ENCODE measurements at places on chromosomes 13 and 19.
A peak's percentile ranks its signal among the peaks of the same experiment; 100 is the strongest.

GRCh38 chr13:100129605-100130004 lies 40.7 kb downstream of the PCCA start:
- no peak for DNase-seq

DNA sequence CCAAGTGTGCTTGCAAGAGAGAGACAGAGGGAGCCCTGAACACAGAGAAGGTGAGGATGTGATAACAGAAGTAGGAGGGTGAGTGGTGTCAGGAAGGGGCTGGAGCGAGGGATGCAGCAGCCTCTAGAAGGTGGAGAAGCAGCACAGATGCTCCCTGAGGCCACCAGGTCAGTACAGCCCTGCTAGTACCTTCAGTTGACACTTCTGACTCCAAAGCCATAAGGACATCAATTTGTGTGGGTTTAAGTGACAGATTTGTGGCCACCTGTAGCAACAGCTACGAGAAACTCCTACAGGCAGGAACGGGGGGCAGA lies 6.9 kb downstream of the ERICH4 start:
- no peak for DNase-seq

DNA sequence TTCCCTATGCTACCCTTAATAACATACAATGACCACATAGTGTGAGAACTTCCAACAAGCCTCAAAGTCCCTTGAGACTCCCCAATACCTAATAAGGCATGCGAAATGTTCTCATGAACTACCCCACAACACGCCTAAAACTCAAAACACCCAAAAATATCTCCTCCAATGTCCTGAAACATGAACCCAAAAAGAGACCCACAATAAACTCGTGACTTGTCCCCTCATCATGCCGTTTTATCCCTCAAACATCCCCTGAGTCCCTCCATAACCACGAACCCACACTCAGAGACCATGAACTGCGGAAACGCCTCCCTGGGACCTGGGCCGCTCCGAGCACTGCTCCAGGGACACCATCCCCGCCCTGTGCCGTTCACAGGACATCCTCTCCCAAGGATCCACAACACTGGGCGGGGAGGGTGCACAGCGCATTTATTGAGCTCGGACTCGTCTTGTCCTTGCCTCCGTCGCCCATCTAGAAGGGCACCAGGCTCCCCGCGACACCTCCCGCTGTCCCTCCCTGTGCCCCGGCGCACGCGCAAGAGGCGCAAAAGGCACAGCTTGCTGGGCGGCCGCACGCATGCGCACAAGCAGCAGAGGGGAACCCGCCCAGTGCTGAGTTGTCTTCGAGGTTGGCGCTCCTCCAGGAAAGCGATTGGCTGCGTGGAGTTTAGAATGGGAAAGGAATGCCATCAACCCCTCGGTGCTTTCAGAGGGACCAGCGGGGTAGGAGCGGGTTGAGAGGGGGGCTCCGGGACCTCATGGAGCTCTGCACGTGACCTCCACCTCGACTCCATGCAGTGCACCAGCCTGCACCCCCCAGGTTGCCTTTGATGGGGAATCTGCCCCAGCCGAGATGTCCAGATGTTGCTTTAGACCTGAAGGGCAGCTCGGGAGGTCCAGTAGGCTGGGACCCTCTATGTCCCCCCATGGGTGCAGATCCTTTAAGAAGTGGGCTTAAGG lies 8.8 kb downstream of the FXYD3 start:
- DNase-seq, result peak; percentile 17

GRCh38 chr13:27820524-27821482 lies 28.5 kb downstream of the GSX1 start:
- no peak for DNase-seq

DNA sequence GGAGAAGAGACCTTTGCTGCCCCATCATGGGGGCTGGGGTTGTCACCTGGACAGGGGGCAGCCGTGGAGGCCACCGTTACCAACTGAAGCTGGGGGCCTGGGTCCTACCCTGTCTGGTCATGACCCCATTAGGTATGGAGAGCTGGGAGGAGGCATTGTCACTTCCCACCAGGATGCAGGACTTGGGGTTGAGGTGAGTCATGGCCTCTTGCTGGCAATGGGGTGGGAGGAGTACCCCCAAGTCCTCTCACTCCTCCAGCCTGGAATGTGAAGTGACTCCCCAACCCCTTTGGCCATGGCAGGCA lies 9.0 kb downstream of the EGLN2 start:
- DNase-seq, result no peak

- no peak for DNase-seq
These were observed 22.8 kb upstream of the ABCC4 start for GRCh38 chr13:95323930-95324662.

- DNase-seq, result no peak
These were observed 26.3 kb upstream of the KCTD12 start for GRCh38 chr13:76912476-76912875.

GRCh38 chr13:89748716-89749115 lies 1598.8 kb upstream of the MIR17HG start:
- no peak for DNase-seq

- no peak for DNase-seq
These were observed 590 bp upstream of the LGI4 start for GRCh38 chr19:35135389-35135909.

- DNase-seq, result no peak
These were observed 37.7 kb downstream of the LHFPL6 start for GRCh38 chr13:39565036-39565949.

GRCh38 chr19:11383706-11384048 lies 437 bp downstream of the EPOR start:
- no peak for DNase-seq

GRCh38 chr19:11151181-11151580 lies 4.4 kb downstream of the SPC24 start:
- DNase-seq, result no peak

DNA sequence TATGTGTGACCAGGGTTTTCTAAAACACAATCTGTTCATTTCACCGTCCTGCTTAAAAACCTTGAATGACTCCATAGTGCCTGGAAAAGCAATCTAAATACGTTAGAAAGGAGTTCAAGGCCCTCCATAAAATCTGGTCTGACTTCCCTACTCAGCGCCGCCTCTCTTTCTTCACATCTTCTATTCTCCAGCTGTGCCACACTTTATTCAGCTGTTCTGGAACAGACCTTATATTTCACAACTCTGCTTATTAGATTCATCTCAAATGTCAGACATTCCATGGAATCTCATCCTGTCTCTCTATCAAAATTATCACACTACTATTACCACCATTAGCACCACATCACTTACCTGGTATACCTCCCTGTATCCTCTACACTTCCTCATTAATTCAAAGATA lies 19.8 kb upstream of the SPART start:
- no peak for DNase-seq

DNA sequence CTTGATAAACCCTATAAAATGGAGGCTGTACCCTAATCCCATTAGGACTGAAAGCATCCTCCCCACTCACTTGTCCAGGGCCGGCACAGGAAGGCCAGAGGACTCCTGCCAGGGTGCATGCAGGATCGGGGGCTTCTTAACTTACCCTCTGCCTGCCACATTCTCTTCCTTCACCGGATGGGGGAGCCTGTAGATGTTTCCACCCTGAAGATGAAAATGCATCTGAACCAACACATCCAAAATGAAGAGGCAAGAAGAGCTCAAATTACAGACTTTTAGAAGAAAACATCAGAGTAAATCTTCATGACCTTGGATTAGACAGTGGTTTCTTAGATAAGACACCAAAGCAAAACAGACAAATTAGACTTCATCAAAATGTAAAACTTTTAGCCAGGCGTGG lies 25.9 kb upstream of the NAPA start:
- no peak for DNase-seq

- no peak for DNase-seq
These were observed 493.6 kb downstream of the FOXO1 start for GRCh38 chr13:40172878-40173277.

GRCh38 chr13:43647471-43647870 lies 139.3 kb downstream of the ENOX1 start:
- no peak for DNase-seq

DNA sequence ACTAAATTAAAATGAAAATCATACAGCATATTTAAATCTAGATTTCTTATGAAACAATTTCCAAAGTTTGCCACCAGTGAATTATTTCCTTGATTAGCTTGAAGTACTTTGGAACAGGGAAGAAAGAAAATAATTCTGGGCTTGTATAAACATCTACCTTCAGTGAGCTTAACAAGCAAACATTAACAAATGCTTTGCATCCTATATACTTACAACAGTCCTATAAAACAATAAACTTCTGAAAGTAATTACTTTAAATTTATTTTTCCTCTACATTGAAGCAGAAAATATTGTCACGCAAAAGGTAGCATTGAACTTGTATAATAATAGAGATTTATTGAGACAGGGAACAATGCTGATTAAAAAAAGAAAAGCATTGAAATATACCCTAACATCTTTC lies 164.8 kb downstream of the DACH1 start:
- DNase-seq, result no peak

DNA sequence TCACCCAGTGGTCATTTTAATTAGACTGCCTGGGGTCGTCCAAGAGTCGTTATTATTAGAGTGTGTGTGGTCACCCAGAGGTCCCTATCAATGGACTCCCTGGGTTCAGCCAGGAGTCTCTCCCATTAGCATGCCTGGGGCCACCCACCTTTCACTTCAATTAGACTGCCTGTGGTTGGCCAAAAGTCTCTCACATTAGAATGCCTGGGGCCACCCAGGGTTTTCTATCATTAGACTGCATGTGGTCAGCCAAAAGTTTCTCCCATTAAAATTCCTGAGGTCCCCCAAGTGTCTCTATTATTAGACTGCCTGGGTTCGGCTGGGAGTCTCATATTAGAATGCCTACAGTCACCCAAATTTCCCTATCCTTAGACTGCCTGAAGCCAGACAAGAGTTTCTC lies 1472.6 kb downstream of the UQCRFS1 start:
- no peak for DNase-seq

- no peak for DNase-seq
These were observed 4.3 kb downstream of the PHF11 start for GRCh38 chr13:49499889-49500660.

GRCh38 chr19:14395710-14396336 lies 14.6 kb downstream of the ADGRE5 start:
- no peak for DNase-seq

DNA sequence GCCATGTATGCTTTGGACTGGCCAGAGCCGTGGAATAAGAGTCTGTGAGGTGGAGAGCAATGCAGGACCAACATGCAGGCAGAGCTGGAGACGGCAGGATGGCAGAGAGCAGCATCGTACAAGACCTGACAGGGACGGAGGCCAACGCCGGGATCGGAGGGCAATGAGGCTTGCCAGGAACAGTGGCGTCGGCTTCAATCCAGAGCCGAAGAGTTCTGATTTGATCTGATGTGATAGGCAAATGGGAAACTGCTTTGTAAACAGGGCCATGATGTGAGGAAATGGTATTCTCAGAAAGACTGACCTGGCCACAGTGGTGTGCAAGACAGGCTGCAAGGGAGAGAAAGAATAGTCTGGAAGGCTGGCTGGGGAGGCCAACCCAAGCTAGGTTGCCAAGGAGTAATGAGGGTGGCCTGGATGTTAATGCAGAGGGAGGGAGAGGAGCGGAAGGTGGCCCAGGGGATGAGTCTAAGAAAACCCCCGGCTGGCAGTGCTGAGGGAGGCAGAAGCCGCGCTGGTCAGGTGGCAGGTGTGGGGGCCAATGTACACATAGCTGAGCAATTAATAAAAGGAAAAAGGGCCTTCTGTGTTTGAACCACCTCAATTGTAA lies 26.7 kb downstream of the RCBTB2 start:
- no peak for DNase-seq

- DNase-seq, result no peak
These were observed 34.3 kb downstream of the ZNF473 start for GRCh38 chr19:50060107-50060506.

GRCh38 chr19:13155472-13156359 lies 5.5 kb downstream of the IER2 start:
- no peak for DNase-seq

DNA sequence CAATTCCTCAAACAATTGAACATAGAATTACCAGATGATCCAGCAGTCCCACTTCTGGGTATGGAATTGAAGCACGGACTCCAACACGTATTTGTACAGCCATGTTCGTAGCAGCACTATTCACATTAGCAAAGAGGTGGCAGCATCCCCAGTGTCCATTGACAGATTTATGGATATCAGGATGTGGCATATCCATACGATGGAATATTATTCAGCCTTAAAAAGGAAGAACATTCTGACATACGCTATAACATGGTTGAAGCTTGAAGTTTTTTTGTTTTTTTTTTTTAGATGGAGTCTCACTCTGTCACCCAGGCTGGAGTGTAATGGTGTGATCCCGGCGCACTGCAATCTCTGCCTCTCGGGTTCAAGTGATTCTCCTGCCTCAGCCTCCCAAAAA lies 220.6 kb downstream of the ZIC5 start:
- DNase-seq, result no peak

- DNase-seq, result no peak
These were observed 241.2 kb downstream of the ABCC4 start for GRCh38 chr13:95060014-95060519.

- DNase-seq, result no peak
These were observed 19.9 kb upstream of the RSPH6A start for GRCh38 chr19:45834970-45835369.

DNA sequence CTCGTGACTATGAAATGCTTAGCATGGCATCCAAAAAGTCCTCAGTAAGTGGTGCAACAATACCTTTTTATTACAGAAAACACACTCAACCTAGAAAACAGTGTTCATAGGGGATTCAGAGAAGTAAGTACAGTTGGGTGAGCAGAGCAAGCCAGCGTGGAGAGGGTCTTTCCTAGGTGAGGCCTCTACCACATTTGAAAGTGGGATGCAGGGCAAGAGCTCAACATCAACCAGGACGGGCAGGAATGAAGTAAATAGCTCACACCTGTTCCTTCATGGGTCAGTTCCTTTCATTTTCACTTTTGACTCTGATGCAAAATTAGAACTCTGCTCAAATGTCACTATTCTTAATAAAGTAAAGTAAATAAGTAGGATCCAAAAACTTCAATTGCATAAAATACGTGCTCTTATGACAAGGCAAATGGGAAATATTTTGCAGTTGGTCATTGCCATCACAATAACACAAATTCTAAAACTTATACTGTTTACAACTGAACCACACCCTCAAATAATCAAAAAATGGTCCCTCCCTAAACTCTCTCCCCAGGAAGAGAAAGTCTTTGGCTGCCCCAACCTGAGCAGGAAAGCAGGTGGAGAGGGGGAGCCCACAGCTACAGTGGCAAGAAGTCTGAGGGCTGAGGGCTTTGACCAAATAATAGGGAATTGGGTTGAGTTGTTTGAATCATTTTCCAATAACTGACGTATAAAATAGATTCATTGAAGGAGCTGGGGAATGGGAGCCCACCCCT lies 20.2 kb downstream of the CHAMP1 start:
- DNase-seq, result no peak

DNA sequence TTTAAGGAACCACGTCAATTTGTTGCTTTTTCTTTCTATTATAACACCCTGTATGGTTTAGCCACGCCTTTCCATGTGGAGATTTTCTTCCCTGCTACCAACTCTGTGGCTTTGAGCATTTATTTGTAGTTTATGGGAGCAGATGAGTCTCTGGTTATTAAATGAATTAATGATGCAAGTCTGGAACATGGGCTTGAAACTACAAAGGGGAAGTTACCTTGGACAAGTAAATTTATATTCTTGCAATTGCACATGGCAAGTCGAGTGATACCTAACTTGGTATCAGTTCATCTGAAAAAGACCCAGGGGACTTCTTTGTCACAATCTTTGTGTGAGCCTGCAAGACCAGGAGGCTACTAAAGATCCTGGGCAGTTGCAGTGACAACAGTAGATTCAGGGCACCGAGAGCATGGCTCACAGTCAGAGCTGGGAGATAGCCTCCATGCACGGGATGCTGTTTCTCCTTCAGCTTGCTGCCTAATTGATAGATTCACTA lies 24.4 kb downstream of the B3GLCT start:
- no peak for DNase-seq
